ENCODE measurements at places on chromosomes 11 and 22. TPM values are rescaled to one million over a fixed set of nuclear protein-coding genes. Genes with fewer than 3 reads are reported as not detected.

Gene RFPL1
- total RNA-seq, result not detected

Gene SLC6A5
- under 0.01 TPM for total RNA-seq

Gene CSNK1E
- total RNA-seq, result 81.7 TPM

Gene PAX6
- total RNA-seq, result 0.33 TPM

Gene CCDC81
- total RNA-seq, result 1.0 TPM

Gene MOGAT2
- total RNA-seq, result not detected
